Heart right ventricle (tissue), 16 donors: ENCODE measurements at places on chromosomes 1 and 21.

GRCh38 chr1:22780696-22781095 is 70.1 kb downstream of the EPHB2 start:
- DNase-seq, result no peak

GRCh38 chr1:185432948-185433347 is 115.9 kb upstream of the IVNS1ABP start:
- DNase-seq, result no peak

DNA sequence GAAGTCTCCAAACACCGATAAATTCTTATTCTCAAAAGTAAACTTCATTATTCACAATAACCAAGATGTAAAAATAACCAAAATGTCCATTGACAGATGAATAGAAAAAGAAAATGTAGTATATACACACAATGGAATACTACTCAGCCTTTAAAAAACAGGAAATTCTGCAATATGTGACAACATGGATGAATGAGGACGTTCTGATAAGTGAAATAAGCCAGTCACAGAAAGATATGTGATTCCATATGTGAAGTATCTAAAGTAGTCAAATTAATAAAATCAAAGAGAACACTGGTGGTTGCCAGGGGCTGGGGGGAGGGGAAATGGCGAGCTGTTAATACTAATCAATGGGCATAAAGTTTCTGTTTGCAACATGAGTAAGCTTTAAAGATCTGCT is 36.0 kb downstream of the LRRC8C start:
- no peak for DNase-seq

- no peak for DNase-seq
These were observed 1667.8 kb downstream of the MRPL39 start for GRCh38 chr21:23939369-23940065.

GRCh38 chr1:13802782-13803545 is 103.0 kb downstream of the PRDM2 start:
- no peak for DNase-seq

DNA sequence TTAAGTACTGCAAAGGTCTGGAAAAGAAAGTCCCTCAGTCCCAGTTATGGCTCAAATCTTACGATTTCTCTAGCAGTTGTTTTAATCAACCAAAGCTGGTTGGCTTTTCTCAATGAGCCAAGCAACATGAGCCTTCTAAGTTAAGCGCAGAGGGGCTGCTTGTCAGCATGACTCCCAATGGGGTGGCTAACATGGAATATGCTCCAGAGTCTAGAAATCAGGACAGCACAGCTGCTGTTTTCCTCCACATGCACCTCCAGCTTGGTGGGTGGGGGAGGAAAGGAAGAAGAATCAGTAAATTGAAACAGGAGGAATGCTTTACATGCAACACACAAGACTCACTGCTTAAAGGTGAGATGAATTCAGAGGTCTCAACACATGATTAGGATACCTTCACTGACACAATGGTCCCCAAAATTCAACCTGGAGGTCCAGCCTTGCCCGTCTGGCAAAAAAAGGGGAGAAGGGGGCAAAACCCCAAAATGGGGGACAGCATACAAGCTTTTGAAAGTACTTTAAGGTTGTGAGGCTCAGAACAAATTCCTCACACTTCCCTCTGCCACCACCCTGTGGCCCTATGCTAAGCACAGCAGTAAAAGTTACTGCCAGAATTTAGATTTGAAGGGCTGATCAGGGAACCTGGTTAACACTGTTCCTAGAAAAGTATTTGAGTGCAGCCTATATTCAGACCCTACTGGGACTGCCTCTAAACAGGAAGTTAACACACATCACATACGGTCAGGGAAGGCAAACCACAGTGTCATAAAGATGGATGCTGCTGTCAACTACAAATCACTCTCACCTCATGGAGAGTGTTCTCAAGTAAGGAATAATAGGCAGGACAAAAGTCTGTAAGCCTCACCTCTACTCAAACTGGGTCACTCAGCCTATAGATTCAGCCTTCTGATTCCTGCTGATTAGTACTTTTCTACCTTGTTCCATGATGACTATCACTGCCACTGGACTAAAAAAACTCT is 2.6 kb downstream of the GATAD2B start:
- no peak for DNase-seq

- DNase-seq, result no peak
These were observed 179.2 kb downstream of the BACH1 start for GRCh38 chr21:29477941-29478340.

DNA sequence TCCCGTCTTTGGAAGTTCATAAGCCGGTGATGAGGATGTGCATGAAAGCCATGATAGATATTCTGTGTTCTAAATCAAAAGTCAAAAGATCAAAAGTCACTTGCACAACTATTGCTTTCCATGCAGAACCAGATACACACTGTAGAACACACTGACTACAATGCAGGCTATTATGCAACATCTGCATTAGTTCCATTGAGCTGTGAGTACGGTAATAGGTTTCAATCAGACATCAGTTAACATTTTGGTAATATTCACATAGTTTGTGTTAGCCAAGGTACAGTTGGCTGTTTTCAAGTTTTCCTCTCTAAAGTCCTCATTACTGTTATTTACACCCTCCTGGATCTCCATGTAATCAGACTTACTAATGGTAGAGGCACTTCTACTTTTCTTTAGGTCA is 3.1 kb downstream of the KCNA2 start:
- no peak for DNase-seq

DNA sequence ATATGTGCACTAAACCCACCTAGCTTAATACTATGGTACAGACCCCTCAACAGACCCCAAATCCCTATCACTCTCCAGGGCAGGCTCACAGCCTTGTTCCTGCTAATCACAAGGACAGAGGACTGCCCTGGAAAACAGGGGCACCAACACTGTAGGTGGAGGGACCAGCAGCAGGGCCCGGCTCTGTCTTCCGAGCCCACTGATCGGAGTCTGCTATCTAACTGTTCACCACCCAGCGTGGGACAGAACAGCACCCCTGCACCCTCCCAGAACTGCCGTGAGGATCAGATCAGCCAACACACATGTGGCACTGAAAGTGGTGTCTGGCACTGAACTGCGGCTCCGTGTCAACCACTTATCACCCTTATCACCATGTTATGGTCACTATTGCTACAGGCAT is 6.2 kb downstream of the WDR4 start:
- no peak for DNase-seq

GRCh38 chr1:39216771-39217170 is 12.3 kb downstream of the MACF1 start:
- no peak for DNase-seq

DNA sequence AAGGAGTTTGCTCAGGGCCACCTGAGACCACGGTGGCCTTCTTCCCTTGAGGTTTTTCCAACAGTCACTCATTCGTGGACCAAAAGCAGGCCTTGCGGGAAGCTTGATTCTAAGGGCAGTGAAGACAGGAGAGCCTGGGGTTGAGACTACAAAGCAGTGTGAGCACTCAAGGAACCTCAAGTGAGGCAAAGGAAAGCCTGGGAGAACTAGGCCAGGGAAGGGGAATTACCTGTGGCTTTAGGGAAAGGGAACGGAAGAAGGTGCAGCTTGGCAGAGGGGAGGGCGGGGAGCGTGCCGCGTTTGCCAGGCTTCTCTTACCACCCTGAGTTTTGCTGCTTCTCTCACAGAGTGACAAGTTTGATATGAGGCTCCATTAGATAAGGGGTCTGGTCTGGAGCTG is 114.3 kb downstream of the DHRS3 start:
- no peak for DNase-seq

DNA sequence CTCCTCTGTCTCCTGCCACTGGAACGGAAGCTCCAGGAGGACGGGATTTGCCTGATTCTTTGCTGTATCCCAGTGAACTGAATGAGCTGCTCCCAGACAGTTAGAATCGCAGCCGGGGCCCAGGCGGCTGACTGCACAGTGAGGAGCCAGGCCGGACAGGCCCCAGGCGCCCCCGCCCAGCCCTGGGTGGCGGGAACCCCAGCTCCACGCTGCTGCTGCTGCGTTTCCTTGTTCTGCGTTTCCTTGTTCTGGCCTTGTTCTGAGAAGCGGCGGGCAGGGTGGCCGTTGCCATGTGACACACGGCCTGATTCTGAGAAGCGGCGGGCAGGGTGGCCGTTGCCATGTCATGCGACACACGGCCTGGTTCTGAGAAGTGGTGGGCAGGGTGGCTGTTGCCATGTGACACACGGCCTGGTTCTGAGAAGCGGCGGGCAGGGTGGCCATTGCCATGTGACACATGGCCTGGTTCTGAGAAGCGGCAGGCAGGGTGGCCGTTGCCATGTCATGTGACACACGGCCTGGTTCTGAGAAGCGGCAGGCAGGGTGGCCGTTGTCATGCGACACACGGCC is 56.2 kb downstream of the SLC37A1 start:
- no peak for DNase-seq
